ENCODE measurements at places on chromosomes 7 and 10.

- no peak for DNase-seq
Measured at GRCh38 chr7:51456-52068, 140.8 kb upstream of the FAM20C start.

DNA sequence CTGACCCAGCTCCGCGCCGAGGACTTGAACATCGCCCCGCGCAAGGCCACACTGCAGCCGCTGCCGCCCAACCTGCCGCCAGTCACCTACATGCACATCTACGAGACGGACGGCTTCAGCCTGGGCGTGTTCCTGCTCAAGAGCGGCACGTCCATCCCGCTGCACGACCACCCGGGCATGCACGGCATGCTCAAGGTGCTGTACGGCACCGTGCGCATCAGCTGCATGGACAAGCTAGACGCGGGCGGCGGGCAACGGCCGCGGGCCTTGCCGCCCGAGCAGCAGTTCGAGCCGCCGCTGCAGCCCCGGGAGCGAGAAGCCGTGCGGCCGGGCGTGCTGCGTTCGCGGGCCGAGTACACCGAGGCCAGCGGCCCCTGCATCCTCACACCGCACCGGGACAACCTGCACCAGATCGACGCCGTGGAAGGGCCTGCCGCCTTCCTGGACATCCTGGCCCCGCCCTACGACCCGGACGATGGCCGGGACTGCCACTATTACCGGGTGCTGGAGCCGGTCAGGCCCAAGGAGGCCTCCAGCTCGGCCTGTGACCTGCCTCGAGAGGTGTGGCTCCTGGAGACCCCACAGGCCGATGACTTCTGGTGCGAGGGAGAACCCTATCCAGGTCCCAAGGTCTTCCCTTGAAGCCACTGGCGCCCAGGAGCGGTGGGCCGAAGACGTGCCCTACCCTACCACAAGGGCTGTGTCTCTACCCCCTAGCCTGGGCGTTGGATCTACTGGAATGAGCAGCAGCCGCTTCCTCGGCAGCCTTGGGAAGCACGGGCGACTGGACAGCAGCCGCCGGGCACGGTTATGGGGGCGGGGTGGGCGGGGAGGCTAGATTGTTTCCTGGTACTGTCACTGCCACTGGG is 945 bp downstream of the ADO start:
- no peak for DNase-seq

DNA sequence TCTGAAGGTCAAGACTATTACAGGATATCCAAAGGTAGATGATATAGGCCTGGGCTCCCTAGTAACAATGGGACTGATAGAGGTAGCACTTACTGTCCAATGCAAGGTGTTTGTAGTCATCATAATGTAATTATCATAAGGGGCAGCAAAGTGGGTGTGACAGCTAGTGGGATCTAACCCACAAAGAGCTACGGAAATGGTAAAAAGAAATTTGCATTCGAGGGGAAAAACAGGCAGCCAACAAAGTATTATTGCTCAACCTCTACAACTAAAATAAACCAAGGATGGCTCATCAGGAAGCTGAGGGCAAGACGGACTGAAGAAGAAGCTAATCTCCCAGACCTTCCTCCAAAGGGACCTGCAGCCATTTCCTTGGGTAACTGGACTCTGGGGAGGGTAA is 211.0 kb downstream of the WDR11 start:
- DNase-seq = no peak

GRCh38 chr7:9921326-9921725 is 1052.3 kb upstream of the PHF14 start:
- DNase-seq = no peak

DNA sequence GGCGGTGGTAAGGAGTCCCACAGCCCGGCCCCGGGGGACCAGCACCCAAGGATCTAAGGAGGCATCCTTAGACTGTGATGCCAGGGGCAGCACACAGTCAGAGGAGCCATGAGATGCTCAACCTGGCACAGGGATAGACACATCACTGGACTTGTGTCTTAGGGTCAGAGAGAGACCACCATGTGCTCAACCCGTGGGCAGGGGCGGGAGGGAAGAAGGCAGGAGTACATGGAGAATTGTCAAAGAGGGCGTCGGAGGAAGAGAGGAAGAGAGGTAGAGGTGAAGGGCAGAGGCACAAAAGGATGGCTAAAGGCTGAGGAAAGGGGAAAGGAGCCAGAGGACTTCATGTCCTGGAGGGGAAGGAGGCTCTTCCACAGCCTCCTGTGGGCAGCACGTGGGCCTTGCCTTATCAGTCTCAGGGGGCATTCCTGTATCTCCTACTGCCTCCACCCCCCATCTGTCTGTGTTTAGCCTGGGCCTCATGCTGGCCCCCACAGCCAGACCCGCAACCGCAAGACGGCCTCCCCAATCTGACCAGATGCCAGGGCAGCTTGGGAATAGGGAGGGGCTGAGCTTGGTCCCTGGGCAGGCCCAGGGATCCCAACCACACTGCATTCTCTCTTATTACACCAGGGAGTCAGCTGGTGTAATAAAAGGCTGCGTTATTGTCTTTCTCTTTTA is 2.2 kb downstream of the ADCY1 start:
- DNase-seq = no peak

DNA sequence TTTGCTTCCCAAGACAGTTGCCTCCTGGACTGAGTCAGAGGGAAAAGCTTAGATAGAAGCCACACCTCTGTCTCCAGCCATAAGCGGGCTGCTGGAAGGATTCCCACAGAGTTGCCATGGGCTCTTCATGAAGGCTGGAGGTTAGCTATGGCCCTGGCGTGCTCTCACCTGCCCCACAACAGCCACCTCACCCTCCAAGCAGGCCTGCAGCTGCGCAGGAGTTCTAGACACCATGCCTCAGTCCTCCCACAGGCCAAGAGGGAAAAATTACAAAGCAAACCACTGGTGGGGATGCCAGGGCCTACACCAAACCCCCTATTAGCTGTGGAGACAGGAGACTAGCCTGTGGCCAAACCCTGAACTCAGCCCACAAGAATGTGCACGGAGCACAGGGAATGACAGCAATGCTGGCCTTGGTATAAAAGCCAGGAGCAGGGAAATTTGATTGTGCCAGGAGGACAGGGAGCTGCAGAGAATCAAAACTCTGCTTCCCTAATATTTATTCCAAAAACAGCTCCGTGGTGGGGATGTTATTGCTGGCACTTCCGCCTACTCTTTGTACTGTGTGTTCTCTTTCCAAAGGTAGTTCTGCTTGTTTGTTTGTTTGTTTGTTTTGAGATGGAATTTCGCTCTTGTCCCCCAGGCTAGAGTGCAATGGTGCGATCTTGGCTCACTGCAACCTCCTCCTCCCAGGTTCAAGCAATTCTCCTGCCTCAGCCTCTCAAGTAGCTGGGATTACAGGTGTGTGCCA is 60.3 kb upstream of the STK17A start:
- no peak for DNase-seq

GRCh38 chr10:42991442-42992098 is 85.3 kb upstream of the RET start:
- no peak for DNase-seq

DNA sequence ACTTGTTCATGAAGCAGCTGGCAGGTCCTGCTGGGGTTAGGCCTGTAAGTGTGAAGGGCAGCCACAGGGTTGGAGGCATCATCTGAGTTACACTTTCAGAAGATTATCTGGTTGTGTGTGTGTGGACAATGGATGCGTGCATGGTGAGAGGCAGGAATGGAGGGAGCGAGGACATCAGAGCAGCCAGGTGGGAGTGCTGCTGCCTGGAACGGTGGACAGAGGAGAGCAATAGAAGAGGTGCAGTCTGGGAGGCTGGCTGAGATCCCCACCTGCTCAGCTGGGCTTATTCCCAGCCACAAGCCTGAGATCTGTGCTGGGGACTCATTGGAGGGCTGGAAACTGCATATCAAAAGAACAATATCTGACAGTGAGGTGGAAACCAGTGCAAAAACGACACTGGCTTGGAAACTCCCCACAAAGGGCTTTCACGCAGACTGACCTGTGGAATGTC is 17.9 kb downstream of the ZNF488 start:
- DNase-seq = no peak

- peak; percentile 35 for DNase-seq
Measured at GRCh38 chr10:95445223-95445836, 115.8 kb downstream of the SORBS1 start.

- no peak for DNase-seq
Measured at GRCh38 chr7:159035571-159036073, 109.0 kb downstream of the VIPR2 start.

All from NCI-H446 (cell line).